Esophagus squamous epithelium (tissue), 5 donors: ENCODE measurements at places on chromosomes 16 and 17. TPM values are rescaled to one million over a fixed set of nuclear protein-coding genes. Genes with fewer than 3 reads are reported as not detected.

GRCh38 chr16:24683847-24684493, 45.5 kb upstream of the TNRC6A start:
- no peak for DNase-seq

MYH13 gene
- total RNA-seq = not detected

GID4 gene
- 7.5 TPM for total RNA-seq

- no peak for DNase-seq
Observed at GRCh38 chr17:67125417-67125816, 81.1 kb downstream of the CACNG1 start.

SULT1A2 gene
- total RNA-seq = not detected

FOXC2 gene
- 0.23 TPM for total RNA-seq

IGF2BP1 gene
- total RNA-seq = not detected

DNA sequence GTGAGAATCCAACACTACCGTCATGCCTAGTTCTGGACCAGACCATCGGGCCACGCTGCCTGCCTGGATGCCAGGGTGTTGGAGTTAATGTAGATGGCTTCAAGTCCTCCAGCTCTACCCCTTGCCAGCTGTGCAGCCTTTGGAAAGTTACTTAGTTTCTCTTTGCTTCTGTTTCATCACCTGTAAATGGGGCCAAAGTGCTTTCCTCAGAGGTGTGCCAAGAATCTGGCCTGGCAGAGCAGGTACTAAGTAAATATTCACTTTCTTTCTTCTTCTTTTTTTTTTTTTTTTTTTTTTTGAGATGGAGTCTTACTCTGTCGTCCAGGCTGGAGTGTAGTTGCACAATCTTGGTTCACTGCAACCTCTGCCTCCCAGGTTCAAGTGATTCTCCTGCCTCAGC, 159.5 kb upstream of the RPL38 start:
- DNase-seq = no peak
